Hematopoietic multipotent progenitor cell treated with erythropoietin and hydrocortisone succinate and interleukin-3 and kit ligand, for 4 days (in vitro differentiated cells): ENCODE measurements at places on chromosomes 4 and X.

GRCh38 chr4:123786920-123787319, 390.3 kb downstream of the SPRY1 start:
- peak; percentile 7 for DNase-seq

DNA sequence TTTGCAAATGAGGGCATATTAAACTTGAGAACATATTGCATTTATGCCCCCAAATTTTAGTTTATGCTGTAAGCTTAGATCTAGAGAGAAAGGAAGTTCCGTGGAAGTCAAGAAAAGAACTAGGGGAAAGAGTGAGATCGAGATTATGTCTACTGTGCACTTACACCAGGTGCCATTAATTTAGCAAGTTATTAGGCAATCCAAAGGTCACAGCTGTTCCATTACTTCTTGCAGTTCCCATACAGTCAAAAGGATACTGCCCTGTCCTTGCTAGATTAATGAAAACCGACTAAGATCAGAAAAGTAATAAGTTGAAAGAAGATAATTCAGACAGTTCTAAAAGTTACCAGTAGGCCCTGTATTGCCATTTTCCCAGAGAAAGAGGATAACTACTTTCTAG, 49.3 kb upstream of the SLC7A11 start:
- no peak for DNase-seq

DNA sequence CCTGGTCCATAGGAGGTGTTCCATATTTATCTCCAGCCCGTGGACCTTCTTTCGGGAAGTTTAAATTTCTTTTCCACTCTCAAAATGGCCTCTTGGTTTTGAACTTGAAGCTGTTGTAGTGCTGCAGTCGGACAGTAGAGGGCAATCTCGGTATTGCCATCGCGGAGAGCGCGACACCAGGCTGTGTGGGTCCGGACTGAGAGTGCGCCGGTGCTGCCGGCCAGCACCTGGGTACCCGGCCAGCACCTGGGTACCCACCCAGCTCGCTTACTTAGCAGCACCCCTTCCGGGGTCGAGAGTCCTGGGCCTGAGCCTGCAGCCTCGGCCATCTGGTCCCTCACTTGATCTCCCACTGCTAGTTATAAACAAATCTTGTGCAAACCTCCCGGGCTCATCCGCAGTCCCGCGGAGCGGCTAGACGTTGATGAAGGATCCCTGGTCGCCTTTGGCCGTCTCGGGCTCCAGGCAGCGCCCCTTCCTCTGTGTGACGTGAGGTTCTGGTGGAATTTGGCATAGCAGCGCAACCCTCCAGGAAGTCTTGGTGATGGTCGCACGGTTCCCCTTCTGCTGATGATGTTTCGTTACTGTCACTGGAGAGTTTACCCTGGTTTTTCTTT, 18.0 kb downstream of the FAM9A start:
- peak; percentile 24 for DNase-seq

DNA sequence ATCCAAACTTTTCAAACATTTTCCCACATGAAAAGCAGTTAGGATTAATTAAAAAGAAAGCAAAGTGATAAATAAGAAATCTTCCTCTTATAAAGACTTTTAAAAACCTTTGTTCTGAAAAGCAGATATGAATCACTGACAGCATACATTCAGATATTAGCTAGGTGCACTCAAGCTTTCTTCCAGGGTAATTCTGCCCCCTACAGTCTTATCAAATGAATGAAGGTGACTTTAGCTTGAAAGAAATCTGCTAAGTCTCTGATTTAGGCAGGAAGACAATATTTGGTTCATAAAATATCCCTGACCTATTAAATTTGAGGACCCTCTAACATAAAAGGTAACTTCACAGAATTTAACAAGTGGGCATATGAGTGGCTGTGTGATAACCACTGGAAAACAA, 209.1 kb upstream of the FAM47A start:
- DNase-seq = no peak
